Spinal cord (tissue), 10 donors: ENCODE measurements at places on chromosomes 16 and 17. TPM values are rescaled to one million over a fixed set of nuclear protein-coding genes. Genes with fewer than 3 reads are reported as not detected.

Gene CMTM2
- 0.48 TPM for polyA plus RNA-seq

Gene CMTM1
- 11.2 TPM for polyA plus RNA-seq

DNA sequence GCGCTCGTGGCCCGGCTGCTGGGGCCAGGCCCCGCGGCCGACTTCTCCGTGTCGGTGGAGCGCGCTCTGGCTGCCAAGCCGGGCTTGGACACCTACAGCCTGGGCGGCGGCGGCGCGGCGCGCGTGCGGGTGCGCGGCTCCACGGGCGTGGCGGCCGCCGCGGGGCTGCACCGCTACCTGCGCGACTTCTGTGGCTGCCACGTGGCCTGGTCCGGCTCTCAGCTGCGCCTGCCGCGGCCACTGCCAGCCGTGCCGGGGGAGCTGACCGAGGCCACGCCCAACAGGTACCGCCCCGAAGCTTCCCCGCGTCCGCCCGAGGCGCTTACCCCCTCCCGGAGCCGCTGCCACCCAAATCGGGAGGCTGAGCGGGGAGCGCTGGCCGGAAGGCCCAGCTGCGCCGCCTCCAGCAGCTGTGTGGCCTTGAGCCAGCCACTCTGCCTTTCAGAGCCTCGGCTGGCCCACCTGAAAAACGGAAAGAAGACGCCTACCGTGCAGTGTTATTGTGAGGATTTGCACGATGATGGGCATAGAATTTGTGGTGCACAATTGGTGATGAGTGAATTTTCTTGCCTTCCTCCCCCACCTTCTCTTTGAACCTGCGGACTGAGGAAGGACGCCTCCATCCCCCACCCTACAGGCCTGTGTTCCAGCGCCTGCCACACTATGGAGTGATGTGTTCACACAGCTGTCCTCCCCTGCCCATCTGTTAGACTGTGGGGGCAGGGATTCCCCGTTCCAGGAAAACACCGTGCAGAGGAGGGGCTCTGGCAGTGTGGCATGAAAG lies 523 bp downstream of the NAGLU start:
- DNase-seq = peak; percentile 33

GRCh38 chr17:34637548-34638525 lies 58.5 kb downstream of the TMEM132E start:
- peak; percentile 91 for DNase-seq

DNA sequence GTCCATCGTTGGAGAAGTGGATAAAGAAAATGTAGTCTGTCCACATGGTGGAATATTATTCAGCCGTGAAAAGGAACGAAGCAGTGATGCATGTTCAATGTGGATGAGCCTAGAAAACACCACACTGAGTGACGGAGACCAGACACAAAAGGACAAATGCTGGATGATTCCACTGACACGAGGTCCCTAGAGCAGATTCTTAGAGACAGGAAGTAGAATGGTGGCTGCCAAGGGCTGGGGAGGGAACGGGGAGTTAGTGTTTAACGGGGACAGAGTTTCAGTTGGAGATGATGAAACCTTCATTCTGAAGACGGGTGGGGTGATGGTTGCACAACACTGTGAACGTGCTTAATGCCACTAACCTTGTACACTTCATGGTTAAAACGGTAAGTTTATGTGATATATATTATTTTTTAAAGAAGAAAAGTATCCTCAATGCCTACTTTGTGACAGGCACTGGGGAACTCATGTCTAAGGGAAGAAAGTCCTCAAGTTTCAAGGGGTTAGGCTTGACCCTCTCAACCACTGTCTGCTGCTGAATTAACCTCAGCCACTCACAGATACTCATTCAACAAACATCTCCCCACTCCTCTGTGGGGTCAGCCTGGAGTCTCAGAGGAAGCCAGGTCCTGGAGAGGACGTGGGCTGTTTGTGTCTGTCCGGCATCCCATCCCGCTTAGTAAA lies 17.6 kb downstream of the C16orf74 start:
- DNase-seq = no peak

DNA sequence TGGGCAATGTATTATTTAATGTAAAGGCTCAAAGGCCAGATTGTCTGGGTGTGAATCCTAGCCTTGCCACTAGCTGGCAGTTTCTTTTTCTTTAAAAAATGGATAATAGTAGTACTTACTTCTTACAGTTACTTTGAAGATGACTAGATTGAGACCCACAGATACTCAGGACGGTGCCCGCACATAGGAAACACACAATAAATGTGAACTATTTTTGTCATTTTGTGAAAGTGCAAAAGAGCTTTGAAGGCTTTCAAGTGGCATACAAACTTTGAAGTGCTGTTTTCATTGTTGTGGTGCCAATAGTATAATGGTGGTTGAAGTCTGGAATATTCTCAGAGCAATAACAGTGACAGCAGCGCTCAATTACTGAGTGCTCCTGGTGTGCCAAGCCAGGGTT lies 63.6 kb downstream of the OTOA start:
- DNase-seq = no peak

DNA sequence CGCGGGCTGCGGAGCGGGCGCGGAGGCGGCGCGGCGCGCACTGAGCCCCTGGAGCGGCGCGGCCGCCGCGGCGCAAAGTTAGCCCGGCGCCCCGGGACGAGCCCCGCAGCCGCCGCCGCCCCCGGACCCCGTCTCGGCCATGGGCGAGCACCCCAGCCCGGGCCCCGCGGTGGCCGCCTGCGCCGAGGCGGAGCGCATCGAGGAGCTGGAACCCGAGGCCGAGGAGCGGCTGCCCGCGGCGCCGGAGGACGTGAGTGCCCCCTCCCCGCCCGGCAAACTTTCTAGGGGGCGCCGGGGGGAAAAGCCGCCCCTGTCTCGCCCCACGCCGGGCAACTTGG lies 388 bp downstream of the RHBDL3 start:
- no peak for DNase-seq

DNA sequence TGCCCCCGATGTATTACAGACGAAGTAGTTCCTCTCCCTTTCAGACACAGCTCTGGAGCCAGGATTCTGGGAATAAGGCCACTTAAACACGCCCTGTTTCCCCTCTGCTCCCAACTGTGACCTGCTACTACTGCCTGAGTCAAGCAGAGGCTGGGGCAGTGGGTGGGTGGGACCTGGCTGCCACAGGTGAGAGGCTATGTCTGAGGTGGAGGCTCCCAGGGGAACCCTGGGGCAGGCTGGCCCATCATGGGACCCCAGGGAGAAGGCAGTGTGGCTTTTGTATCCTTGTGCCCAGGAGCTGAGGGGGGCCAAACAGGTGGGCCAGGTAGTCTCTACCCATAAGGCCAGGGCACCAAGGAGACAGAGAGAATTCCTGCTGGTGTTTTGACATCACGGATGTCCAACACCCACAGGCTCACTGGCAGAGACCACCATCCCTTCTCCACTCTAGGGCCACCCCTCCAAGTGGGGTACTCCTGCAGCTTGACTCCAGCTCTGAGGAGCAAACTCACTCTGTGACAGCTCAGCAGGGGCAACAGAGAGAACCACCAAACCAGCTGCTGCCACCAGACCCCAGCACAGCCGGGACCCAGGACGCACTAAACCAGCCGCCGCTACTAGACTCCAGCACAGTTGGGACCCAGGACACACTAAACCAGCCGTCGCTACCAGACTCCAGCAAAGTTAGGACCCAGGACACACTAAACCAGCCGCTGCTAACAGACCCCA lies 105.3 kb upstream of the SMURF2 start:
- DNase-seq = no peak

GRCh38 chr17:60170835-60171752 lies 21.3 kb downstream of the CA4 start:
- no peak for DNase-seq

GRCh38 chr16:72247821-72248253 lies 75.9 kb upstream of the PMFBP1 start:
- no peak for DNase-seq

- no peak for DNase-seq
These were observed 264.7 kb downstream of the SOX9 start for GRCh38 chr17:72385475-72385874.
